Metanephros (tissue), 2 donors: ENCODE measurements at places on chromosomes 16 and 17. TPM values are rescaled to one million over a fixed set of nuclear protein-coding genes. Genes with fewer than 3 reads are reported as not detected.

The P2RX5 gene
- total RNA-seq, result 5.4 TPM

The NOL3 gene
- total RNA-seq, result 9.5 TPM

The ZPBP2 gene
- total RNA-seq, result not detected

The MVD gene
- total RNA-seq, result 31.6 TPM
